ENCODE measurements at places on chromosomes 2 and 18.

DNA sequence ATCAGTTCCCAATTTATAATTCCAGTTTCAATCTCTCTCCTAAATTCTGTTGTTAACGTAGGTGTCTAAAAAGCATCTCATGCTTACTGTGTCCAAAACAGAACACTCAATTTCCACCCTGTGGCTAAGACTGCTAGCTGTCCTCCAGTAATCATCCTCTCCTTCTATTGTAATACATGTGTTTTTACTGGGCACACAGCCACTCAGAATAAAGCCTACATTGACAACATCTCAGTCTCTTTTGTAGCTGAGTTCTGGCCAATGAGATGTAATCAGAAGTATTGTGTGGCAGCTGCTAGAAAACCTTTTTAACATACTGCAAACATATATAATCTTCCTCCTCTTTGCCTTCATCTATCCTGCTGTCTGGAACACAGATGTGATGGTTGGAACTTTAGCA lies 29.4 kb upstream of the TSPYL6 start:
- no peak for DNase-seq

- no peak for DNase-seq
These were observed 84.0 kb upstream of the ITPRID2 start for GRCh38 chr2:181807526-181807925.

DNA sequence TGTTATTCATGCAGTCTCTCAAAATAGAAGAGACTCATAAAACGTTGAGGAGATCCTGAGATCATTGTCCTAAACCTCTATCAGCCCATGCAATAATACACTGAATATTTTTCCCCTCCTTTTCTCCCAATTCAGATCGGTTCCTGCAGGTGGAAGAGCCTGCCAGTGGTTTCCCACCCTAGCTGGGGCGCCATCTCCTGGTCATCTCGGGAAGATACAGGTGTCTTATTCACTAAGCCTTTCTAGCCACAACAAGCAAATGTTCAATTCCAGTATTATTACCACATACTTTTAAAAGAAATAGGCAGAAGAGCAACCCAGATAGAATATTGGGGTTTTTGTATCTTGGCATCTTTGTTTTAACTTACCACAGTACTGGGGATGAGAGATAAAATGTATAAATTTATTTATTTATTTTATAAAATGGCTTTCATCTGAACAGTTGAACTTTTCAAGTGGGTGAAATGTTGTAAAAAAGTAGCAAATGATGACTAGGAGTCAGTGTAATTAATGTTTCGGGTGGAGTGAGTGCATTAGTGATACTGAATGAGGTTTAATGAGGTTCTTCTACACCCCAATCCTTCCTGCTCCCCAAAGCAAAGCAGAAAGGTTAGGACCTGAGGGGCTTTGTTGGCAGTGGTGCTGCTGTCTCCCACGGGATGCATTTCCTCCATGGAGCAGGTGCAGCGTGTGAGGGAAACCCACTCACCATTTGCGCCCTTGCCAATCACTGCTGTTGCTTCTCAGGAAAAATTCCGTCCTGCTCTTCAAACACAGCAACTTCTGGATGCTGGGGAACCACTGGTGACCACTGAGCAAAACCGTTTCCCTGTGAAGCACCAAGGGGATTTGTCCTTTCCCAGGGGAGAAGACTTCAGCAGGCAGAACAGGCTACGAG lies 147.1 kb upstream of the FHL2 start:
- DNase-seq: no peak

DNA sequence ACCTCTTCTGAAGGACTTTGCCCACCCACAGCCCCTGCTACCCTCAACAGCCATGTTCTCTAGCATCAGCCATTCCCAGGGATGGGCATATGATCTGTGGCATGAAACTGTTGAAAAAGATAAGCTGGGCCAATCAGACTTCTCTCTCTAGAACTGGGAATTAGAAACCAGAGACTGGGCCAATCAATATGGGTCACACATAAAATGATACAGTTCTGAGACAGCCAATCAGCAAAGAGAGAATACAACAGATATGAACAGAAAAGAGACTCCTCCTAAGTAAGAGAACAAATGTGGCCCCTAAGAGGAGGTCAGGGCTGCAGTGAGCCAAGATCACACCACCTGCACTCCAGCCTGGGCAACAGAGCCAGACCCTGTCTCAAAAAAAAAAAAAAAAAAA lies 2.1 kb downstream of the KIDINS220 start:
- DNase-seq: no peak

DNA sequence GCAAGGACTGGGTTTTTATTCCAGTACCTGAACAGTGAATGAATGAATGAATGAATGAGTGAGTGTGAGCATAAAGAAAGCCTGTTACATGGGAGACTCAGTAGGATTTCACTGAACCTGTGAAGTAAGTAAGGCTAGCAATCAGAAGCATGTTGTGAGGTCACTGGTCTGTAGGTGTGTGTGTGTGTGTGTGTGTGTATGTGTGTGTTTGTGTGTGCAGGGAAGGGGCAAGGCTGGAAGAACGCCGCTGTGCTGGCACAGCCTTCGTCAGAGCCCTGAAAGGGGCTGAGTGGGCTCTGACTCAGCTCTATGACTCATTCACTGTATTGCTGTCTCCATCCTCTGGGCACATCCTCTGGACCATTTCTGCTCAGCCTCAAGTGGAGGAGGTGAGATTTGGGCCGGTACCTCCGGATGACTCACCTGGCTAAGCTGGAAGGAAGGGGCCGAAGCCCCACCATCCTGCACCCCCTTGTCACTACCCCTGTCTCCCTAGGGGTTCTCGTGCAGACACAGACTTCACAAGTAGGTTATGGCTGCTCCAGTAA lies 51.4 kb upstream of the MRPL33 start:
- DNase-seq: no peak

DNA sequence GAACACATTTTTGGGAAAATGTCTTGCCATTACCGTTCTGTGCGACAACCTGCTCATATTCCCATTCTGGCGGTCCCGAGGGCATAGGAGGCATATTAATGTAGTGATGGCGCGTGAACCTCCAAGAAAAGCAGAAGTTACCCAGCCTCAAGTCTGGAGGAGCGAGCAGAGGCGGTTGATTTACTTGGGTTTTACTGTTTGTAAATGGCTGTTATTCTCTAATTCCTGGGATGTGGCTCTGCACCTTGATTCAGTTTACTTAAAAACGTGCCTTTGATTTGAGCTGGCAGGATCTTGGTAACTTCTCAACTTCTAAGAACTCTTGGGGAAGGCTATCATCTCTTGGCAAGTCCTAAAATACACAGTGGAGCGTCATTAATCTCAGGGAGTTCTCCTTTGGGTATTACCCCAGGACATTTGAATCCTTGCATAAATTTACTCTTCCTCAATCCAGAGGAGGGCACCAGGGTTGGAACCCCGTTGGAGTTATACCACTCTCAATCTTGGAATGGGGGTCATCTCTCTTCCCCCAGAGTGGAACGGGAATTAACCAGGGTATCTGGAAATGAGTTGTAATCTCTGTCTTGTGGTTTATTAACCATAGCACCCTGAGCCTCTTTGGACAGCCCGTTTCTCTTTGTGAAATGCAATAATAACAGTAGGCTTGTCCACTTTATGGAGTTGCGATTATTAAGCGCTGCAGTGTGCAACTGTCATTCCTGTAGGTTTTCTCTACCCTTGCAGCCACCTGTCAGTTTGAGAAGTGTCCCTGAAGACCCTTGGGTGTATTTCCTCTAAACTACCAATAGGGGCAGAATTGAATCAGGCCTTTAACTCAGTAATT lies 2.1 kb downstream of the HK2 start:
- DNase-seq: no peak

GRCh38 chr2:124138076-124138475 lies 113.0 kb downstream of the CNTNAP5 start:
- DNase-seq: no peak

DNA sequence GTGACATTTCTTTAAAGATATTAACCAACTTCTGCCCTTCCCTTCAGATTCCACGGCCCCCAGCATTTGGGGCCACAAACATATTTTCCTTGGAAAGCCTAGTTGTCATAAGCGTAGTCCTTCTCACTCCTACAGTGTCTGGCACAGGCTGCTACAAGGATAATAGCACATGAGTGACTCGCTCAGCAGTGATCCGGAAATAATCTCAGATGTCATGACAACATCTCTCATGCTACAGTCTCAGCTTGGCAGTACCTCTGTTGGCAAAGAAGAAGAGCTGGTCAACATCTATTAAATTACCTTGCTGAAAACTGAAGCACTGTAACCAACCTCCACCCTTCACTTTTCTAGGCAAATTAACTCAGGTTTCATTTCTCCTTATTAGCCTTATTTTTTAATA lies 351.7 kb downstream of the RAD51AP2 start:
- peak; percentile 50 for DNase-seq

GRCh38 chr2:113979191-113980128 lies 89.6 kb downstream of the ACTR3 start:
- no peak for DNase-seq

GRCh38 chr18:543447-544078 lies 36.6 kb upstream of the CETN1 start:
- DNase-seq: no peak

DNA sequence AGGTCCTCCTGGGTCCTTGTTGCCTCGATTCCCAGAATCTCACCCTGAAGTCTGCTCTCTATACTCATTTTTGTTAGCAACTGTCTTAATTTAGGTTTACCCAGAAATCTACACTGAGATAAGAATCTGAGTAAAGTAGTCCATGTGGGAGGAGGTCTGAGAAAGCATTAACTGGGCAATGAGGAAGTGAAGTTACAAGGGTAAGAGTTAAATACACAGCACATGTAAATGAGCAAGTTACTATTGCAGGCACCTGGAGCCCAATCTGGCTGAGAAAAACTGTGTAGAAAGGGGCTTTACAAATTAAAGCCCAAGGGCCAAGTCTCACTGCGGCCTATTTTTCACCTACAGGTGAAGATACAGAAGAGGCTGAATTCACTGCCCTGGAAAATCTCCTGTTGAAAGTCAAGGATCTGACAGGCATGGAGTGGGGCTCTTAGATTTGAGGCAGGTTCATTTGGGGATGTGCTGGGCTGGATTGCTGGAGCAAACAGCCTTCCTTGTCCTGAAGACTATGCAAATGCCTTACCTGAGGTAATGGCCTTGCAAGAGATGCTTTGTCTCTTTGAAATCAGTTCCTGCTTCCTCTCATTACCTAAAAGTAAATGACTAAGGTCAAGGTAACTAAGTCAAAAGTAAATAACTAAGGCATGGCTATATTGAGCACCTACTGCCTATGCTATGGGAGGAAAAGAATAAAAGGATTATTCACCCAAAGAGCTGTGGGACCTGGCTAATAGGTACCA lies 84.4 kb upstream of the DYNAP start:
- DNase-seq: no peak

- no peak for DNase-seq
These were observed 4.6 kb downstream of the SIX2 start for GRCh38 chr2:45004562-45005191.

DNA sequence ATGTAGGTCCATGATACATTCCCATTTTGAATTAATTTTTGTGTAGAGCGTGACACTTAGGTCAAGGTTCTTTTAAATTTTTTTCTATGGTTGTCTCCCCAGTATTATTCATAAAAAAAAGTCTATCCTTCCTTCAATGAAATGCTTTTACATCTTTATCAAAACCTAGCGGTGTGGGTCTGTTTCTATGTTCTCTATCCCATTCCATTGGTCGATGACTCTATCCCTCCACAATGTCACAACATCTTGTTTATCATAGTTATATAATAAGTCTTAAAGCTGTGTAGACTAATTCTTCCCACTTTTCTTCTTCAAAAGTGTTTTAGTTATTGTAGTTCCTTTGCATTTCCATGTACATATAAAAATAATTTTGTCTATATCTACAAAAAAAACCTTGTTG lies 47.2 kb upstream of the GPR17 start:
- DNase-seq: no peak

DNA sequence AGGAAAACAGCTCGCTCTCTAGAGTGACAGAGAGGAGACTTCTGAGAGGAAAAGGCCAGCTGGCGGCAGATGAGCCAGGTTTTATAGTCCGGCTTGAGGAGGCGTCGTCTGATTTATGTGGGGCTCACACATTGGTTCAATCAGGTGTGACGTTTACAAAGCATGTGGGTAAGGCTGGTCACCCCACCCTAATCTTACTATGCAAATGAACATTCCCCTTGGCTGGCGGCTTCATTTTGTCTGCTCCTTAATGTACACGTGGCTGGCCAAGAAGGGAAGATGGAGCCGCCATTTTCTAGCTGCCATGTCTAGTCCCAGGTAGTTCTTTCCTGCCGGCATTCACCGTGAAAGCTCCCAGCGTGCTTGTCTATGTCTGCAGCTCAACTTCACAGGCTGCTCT lies 299.1 kb upstream of the SPRED2 start:
- no peak for DNase-seq

DNA sequence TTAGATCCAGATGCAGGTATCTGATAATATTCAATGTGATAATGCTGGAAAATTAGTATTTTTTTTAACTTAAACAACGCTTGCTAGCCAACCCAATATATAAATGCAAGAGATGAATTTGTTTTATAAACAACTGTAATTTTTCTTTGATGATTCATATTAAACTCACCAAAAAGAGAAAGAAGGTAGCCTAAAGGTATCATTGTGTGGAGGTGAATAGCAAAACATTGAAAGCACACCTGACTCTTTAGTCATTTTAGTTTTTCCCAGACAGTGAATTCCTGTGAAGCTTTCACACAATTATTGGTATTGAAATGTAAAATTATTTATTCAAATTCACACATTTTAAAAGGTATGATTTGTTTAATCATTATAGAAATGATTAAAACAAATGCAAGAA lies 424.0 kb downstream of the NR4A2 start:
- no peak for DNase-seq

DNA sequence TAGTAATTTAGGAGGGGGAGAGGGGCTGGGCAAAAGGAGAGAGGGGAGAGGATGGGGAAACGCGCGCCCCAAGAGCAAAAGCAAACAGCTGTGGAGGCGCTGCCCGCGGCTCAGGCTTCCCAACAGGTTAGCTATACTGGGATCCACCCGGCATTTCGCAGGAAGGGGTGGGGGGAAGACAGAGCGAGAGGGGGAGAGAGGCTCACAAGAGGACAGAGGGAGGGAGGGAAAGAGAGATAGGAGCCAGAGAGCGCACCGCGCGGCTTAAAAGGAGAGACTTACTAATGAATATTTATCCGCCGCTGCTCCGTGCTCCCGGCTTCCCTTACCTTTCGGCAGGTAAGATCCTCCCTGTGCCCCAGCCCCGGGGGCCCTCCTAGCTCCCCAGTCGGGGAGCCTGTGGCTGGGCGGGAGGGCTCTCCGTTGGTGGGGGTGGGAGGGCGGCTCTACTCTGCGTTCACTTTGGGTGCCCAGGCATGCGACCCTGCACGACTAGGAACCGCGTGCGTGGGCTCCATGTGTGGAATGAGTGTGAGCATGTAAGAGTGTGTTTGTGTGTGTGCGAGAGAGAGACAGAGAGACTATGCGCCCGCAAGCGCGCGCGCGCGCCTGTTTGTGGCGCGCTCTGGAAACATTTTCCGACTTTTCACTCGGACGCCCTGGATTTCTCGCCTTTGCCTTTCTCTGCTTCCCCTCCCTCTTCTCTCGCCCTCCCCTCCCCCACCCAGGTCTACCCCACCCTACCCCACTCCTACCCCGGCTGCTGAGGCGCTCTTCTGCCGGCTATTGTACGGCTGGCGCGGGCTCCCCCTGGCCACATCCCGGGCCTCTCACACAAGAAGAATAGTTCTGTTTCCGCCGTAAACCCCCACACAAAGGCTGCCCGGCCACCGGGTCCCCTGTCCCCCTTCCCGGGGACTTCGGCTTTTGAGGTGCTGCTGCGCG lies 7.2 kb upstream of the SIX3 start:
- no peak for DNase-seq

All from LNCaP clone FGC (cell line).